Dermis blood vessel endothelial cell (primary cell): ENCODE measurements at places on chromosomes 2 and 18. TPM values are rescaled to one million over a fixed set of nuclear protein-coding genes. Genes with fewer than 3 reads are reported as not detected.

- DNase-seq = no peak
Observed at GRCh38 chr18:40473221-40474029, 1481.6 kb upstream of the PIK3C3 start.

- DNase-seq = no peak
Observed at GRCh38 chr2:220120041-220120440, 492.6 kb downstream of the SLC4A3 start.

GRCh38 chr2:211358504-211358903, 802.1 kb downstream of the CPS1 start:
- no peak for DNase-seq

DNA sequence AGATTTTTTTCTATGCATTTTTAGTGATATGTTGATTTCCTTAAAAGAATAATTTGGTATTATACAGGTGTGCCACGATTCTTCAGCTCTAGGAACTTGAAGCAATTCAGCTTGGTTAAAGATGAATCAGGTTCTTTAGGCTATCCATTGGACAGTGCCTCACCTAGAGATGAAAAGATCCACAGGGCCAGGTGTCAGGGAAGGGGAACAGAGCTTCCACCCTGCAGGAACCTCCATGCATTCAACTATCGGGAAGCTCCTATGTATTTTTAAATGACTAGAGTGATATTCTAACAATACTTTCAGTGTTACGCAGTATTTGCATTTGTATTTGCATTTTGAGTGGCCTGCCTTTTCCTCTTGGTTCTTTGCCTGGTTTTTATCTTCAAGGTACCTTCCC, 40.2 kb downstream of the PKP4 start:
- DNase-seq = no peak

DNA sequence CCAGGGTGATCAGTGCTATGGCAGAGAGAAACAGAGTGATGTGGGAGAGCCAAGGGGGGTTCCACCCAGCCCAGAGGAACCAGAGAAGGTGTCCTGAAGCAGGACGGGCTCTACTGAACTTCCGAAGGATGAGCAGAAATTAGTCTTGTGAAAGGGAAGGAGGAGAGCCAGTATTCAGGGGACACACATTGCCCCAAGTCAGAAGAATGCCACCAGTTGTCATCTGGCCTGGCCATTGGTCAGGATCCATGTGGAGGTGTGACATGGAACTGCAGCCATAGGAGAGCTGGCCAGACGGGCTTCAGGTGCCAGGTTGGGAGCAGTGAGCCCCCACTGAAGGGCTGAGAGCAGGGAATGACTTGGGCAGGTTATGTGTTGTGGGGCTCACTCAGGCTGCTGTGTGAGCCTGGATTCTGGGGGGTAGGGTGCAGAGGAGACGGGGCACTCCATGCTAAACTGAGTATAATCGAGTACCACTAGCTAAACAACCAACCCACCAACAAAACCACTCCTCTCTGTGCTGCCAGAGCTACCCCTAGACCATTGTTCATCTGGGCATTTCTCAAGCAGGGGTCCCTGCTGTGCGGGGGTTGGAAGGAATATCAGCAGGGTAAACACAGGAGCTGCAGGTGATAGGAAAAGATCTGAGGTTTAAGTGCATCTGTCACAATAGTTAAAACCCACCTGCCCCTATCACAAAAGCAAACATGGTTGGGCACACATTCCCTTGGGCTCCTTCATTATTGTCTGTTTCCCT, 25.3 kb downstream of the MARCO start:
- no peak for DNase-seq

- no peak for DNase-seq
Observed at GRCh38 chr2:233225230-233226068, 26.0 kb upstream of the ATG16L1 start.

DUSP19 gene
- 2.6 and 4.4 TPM in 2 replicates for total RNA-seq
